Activated CD8-positive, alpha-beta T cell treated with anti-CD3 and anti-CD28 coated beads, Interleukin-2, amount 10 ng/mL, durations not matched to agents 7 days and 5 days (primary cell): ENCODE measurements at places on chromosomes 6 and 20.
A peak's percentile ranks its signal among the peaks of the same experiment; 100 is the strongest.

DNA sequence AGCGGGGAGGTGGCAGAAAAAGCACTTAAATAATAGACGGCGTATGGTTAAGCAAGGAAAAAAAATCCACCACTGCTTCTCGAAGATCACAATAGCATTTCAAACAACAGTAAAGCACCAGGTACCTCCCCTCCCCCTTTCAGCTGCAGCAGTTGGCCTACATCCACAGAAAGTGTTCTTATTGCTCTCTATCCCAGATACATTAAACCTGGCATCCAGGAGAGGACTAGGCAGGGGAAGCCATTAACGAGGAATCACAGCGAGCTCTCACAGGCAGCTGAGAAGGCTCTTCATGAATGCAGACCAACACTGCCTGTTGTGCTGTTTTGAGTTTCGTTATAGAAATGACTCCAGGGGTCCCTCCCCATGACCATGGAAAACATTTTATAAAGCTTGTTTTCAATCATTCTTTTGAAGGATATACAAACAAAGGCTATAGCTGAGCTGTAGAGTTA lies 11.8 kb downstream of the FYN start:
- DNase-seq: peak; percentile 19

DNA sequence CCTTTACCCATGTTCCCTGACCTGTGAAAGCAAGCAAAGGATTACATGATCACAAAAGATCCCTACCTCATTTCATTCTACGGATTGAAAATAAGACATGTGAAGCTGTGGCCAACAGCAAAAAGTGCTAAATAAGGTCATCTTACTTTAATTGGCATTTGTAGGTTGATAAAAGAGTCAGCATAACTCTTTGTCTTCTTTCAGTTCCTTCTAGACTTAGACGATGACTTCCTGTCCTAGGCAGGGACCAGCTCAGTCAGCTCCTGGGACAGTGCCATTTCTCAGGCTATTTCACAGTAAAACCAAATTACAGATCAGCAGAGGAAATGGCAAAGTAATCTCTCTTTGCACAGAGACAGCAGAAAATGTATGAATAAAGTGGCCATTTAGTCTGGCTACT lies 480.7 kb downstream of the RFPL4B start:
- DNase-seq: no peak

- no peak for DNase-seq
Observed at GRCh38 chr6:21228876-21229460, 364.6 kb upstream of the SOX4 start.

- DNase-seq: no peak
Observed at GRCh38 chr6:168393126-168393870, 47.7 kb upstream of the SMOC2 start.

DNA sequence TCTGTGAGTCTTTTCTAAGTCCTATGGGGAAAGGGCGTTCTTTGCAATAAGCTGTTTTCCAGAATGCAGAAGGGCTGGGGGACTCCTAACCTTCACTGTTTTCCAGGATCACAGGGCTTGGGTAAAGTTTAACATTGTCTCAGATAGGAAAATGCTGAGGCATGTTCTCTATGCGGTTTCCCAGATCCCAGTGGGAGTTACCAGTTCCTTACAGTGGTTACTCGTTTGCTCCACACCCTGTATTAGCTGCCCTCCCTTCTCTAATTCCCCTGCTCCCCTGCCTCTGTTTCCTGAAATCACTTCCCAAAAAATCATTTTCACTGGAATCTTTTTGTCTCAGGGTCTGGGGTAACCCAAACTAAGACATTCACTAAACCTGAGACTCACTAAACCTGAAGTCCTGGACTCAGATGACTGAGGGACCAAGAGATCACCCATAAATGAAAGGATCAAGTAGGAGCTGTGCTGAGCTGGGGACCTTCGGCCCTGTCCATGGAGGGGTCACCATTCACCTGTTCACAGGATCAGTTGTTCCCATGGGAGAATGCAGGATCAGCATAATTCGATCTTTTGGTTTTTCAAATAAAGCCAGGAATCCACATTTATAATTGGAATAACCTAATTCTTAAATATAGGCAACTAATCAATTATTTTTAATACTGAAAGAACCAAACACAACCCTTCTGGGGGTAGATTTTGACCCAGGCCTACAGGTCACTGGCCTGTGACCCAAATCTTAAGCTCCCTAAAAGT lies 76.2 kb downstream of the ISM1 start:
- DNase-seq: no peak

- DNase-seq: no peak
Observed at GRCh38 chr6:13066820-13067219, 261.5 kb downstream of the TBC1D7 start.

- DNase-seq: no peak
Observed at GRCh38 chr20:13042458-13042794, 33.7 kb downstream of the SPTLC3 start.

DNA sequence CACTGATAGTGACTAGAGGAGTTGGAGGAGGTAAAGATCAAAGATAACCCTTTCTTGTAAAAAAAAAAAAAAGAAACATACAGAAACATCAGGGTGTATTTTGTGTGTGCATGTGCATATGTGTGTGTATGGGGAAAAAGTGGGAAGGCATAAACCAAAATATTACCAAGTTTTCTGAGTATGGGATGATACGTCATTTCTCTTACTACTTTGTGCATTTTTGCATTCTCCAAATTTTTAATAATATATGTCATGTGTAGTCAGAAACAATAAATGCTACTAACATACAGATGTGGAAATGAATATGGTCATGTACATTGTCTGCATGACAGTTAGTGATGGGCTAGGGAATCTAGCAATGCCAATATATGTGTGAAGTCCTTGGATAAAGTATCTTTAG lies 161.1 kb downstream of the SASH1 start:
- DNase-seq: no peak

DNA sequence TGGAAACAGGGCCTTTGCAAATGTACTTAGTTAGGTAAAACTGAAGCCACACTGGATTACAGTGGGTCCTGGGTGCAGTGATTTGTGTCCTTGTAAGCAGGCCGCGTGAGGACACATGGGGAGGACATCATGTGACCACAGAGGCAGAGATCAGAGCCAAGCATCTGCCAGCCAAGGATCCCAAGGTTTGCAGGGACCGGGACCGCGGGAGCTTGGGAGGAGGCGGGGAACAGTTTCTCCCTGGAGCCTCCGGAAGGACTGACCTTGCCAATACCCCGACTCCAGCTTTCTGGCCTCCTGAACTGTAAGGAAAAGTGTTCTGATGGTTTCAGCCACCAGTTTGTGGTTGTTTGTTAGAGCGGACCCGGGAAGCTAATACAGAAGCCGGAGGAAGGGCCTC lies 500.9 kb downstream of the PREX1 start:
- no peak for DNase-seq

DNA sequence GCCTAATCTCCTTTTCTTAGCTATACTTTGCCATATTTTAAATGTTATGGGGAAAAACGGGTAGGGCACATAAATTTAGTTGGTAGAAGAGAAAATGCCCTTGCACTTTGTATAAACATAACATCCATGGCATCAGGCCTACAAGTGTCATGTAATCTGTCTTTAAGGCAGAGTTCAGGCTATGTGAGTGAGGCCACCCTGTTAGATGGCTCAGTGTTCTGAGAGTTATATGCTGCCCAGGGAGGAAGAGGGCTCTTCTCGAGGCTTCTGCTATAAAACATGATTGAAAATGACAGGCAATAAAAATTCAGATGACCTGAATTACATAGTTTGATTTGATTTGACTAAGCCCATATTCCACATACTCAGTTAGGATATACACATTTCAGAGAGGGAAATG lies 553.6 kb upstream of the MAP3K7 start:
- DNase-seq: no peak
